AG09309 (cell line): ENCODE measurements at places on chromosomes 7 and 10.

GRCh38 chr10:15321431-15322341 lies 49.4 kb downstream of the FAM171A1 start:
- DNase-seq, result peak; percentile 55

- DNase-seq, result no peak
These were observed 4.7 kb downstream of the ATP5MF start for GRCh38 chr7:99461221-99461620.

DNA sequence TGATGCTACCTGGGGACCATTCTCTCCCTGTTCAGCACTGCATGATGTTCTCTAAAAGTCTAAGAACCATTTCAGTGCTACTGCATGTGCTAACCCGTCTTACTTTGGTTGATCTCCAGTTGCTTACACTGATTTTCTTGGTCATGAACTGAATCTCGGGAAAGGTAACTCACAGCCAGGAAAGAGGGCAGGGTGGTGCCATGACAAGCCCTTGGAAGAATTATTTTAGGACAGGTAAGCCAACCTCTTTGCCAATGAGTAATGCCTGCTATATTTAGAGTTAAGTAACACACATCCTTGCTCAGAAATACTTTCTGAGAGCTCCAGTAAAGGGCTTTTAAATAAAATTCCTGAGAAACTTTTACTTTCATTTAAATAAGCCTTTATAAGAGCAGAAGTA lies 126.7 kb downstream of the ARL4A start:
- no peak for DNase-seq

- DNase-seq, result no peak
These were observed 361.8 kb downstream of the IPMK start for GRCh38 chr10:57905861-57906260.

GRCh38 chr10:27531336-27531847 lies 27.3 kb downstream of the RAB18 start:
- no peak for DNase-seq

GRCh38 chr7:92588561-92588960 lies 1.6 kb downstream of the FAM133B start:
- DNase-seq, result no peak

DNA sequence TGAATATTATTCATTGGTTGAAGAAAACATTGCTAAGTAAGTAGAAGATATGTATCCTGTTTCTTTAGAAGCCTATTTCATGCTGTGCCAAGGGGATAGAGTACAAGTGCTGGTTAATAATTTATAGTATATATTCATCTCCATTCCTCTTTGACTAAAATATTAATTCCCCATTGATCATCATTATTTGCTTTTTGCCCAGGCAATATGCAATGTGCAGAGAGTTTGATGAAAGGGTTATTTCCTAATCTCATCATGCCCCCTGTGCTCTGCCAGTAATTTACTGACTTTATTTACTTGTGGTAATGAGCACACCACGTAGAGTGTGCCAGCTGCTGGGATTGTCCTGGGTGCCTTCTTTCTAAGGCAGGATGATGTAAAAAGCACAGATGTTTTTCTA lies 180.9 kb downstream of the REEP3 start:
- DNase-seq, result no peak

GRCh38 chr10:34403512-34403911 lies 411.6 kb downstream of the PARD3 start:
- DNase-seq, result no peak

DNA sequence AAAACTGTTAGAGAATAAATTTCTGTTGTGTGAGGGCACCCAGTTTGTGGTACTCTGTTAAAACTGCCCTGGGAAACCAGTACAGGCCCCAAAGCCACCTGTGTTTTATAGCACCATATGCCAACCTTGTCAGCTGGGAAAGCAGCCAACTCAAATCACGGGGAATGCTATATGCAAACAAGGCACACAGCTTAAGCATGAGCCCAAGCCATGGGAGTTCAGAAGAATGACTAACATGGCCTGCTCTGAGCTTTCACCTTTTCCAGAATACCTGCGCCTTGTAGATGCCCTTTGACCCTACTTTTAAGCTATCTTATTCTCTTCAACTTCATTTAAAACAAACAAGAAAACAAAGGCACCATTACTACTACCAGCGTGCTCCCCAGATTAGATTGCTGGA lies 5.5 kb upstream of the SLC25A13 start:
- no peak for DNase-seq

DNA sequence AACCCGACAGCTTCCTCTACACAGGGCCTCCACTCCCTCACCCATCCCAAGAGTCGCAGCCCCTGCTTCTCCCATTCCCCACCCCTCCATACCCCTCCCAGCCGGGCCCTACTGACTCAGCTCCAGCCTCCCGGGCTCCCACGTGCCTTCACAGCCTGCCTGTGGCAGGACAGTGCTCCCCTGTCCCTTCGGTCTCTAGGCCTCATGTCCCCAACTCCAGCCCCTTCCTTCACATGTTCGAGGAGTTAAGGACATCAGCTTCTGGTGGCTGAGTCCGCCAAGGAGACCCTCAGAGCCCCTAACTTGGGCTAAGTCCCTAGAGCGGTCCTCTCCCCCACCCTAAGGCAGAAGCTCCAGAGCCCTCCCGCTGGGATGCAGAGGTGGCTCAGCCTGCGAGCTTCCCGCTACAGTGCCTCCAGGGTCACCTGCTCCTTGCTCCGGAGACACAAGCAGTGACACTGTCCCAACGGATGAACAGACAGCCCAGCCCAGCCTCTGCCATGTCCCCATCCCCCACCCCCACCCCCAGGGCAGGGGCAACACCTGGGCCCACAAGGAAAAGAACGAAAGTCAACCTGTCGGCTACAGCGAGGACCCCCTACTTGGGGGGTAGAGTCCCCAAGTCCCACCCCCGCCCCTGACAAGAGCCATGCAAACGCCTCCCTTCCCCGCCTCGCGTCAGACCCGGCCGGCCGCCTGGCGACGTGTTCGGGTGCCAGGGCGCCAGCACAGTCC lies 716 bp downstream of the SMARCD3 start:
- DNase-seq, result no peak

GRCh38 chr10:452512-453426 lies 236.7 kb downstream of the DIP2C start:
- no peak for DNase-seq

- DNase-seq, result no peak
These were observed 1.2 kb downstream of the KLF6 start for GRCh38 chr10:3783682-3784432.

- DNase-seq, result no peak
These were observed 68.4 kb upstream of the NRBF2 start for GRCh38 chr10:63064706-63065105.

DNA sequence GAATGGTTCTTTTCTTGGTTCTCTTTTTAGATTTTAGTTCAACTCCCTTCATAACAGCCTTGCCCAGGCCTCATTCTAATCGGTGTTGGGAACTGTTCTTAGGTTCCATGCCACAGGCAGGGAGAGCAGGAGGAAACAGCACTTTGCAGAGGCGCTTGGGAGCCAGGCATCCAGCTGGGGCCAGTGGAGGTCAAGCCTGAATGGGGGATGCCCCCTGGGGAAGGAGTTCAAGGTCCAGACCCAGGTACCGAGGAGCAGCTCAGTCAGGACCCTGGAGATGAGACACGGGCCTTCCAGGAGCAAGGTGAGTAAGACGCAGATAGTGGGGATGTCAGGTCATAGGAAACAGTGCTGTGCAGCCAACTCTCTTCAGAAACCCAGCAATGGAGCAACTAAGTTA lies 4.5 kb downstream of the ZSCAN25 start:
- DNase-seq, result no peak

- DNase-seq, result no peak
These were observed 73.8 kb upstream of the SLF2 start for GRCh38 chr10:100838986-100839385.

GRCh38 chr10:62079885-62080559 lies 178.5 kb downstream of the ARID5B start:
- DNase-seq, result no peak

GRCh38 chr10:89440226-89441009 lies 26.1 kb downstream of the IFIT5 start:
- no peak for DNase-seq

DNA sequence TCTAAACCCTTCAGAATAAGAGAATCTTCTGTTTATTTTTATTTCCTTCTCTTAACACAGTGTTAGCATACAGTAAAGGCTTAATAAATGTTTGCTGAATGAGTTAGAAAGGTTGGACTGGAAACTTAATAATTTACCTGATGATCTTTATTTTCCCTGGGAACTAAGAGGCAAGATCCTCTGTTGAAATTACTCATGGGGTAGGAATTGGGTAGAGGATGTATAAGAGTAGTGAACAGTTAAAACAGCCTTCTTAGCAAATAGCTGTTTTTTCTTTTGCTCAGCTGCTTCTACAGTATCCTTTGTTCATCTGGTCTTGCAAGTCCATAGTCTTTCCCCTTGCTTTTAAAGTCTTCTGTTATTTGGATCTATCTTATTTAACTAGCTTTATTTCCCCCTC lies 80.0 kb downstream of the AKAP9 start:
- DNase-seq, result no peak

DNA sequence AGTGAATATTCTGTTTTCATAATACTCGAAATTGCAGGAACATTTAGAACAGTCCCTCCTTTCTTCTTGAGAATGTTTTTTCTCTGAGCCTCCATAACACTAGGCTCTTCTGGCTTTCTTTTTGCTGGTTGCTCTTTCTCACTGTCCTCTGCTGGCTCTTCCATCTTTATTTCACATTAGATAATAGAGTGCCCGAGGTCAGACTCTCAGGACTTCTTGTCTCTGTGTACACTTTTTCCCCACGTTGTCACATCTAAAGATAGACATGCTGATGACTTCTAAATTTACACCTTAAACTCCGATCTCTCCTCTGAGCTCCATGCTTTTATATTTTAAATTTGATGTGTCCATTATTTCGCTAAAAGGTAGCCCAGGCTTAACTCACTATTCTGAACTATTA lies 15.4 kb upstream of the LRRN3 start:
- no peak for DNase-seq

DNA sequence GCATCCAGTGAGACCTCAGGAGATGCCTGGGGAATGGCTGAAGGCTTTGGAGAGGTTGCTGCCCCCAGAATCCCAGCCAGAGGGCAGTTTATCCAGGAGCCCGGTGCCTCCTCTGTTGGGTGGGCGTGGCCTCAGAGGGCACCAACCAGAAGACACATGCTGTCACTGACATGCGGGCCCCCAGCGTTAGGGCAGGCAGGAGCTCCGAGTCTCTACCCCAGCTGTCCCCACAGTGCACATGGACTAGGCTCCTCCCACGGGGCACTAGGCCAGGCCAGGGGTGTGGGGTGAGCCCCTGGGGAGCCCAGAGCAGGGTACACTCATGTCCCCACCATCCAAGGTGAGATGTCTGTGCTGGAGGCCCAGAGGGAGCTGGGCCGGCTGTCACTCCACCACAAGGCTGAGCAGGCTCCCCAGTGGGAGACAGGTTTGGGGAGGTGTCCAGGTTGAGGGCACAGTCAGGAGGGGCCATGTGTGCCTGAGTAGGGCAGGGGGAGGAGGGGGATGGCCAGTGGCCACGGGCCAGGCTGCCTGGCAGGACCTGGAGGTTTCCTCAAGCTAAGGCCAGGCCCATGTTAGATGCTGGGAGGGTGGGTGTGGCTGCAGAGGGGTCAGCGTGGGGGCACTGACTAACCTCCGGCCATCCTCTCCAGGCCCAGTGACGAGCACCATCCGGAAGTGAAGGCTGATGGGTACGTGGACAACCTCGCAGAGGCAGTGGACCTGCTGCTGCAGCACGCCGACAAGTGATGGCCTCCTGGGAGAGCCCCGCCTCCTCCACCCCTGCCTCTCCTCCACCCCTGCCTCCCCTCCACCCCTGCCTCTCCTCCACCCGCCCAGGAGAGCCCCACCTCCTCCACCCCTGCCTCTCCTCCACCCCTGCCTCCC lies 131.3 kb downstream of the FAM53B start:
- DNase-seq, result no peak

DNA sequence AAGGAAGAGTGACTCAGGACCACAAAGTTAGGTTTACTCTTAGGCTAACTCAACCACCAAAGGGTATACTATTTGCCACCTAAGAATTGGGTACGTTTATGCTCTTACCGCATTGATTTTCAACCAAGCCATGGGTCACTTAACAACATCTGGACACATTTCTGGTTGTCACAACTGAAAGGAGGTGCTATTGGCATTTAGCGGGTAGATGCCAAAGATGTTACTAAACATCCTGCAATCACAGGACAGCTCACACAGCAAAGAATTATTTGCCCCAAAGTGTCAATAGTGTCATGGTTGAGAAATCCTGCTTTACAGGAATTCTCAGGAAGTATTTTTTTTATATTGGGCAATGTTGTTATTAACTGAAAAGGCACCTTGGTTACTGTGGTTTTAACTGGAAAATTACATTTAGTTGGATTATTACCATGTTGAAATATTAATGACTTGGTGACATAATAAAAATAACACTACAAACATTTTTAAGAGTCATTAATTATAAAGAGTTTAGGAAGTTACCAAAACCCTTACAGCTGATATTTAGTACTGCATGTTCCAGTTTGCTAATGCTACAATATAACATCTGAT lies 185.0 kb upstream of the TMEM196 start:
- DNase-seq, result peak; percentile 90

- DNase-seq, result peak; percentile 8
These were observed 73.7 kb upstream of the BAIAP2L1 start for GRCh38 chr7:98474558-98474957.

GRCh38 chr7:46257761-46258448 lies 336.8 kb upstream of the IGFBP3 start:
- peak; percentile 55 for DNase-seq

- no peak for DNase-seq
These were observed 75.7 kb upstream of the NANOS1 start for GRCh38 chr10:118953598-118954393.

DNA sequence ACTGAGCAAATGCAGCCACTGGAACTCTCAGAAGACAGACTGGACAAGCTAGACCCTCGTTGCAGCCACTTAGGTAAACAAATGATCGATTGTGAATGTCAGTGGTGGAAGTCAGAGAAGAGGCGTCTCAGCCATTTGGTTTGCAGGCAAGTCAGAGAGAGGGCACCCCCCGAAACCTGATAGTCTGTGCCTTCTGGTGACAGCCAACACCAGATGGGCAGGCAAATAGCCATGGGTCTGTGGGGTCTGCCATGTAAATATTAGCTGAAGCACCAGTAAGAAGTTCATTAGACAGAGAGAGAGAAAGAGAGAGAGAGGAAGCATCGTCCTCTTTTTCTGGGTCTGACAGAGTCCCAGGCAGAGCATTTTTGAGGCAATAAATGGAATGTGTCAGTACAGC lies 5.4 kb downstream of the PPP1R17 start:
- no peak for DNase-seq

DNA sequence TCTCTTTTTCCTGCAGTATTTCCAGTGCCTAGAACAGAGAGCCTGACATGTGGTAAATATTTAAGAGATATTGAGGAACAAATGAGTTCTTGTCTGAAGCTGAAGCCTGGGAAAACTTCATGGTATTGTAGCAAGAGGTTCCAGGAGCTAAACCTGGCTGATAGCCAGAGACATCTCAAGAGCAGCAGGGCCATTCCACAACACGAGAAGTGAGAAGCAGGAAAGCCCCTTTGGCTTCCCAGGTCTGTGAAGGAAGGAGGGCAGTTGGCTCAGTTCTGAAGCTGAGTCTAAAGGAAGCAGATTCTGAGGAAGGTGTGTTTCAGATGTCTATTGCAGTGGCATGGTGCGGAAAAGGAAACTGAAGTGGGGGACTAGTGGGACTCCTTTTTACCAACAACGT lies 63.8 kb upstream of the FAM204A start:
- no peak for DNase-seq

GRCh38 chr7:37765421-37765829 lies 81.9 kb downstream of the GPR141 start:
- no peak for DNase-seq

- DNase-seq, result no peak
These were observed 34.1 kb upstream of the PITRM1 start for GRCh38 chr10:3206511-3207157.
